Kidney epithelial cell (primary cell): ENCODE measurements at places on chromosomes 5 and 9. TPM values are rescaled to one million over a fixed set of nuclear protein-coding genes. Genes with fewer than 3 reads are reported as not detected.
A peak's percentile ranks its signal among the peaks of the same experiment; 100 is the strongest.

The PRLR gene
- total RNA-seq = 1.8 and 3.8 TPM in 2 replicates

The IL7R gene
- total RNA-seq = 1.6 and 4.0 TPM in 2 replicates

- DNase-seq = no peak
Measured at GRCh38 chr5:127757576-127757975, 54.4 kb downstream of the CCDC192 start.

DNA sequence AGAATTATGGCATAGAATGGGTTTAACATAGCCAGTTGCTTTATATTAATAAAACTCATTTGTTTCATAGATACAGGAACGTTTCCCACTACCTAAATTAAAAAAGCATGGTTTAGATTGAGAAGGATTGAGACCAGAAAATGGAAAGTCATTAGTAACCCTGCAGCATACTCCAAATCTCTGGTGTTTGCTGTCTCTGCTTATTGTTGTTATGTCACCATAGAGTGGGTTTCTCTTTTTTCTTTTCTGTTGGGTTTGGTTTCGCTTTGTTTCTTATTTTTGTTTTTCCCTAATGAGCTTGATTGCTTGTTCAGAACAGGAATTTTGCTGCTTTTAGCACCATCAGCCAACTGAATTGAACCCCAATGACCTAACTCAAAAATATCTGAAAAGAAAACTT lies 1034.8 kb downstream of the MAT2B start:
- no peak for DNase-seq

DNA sequence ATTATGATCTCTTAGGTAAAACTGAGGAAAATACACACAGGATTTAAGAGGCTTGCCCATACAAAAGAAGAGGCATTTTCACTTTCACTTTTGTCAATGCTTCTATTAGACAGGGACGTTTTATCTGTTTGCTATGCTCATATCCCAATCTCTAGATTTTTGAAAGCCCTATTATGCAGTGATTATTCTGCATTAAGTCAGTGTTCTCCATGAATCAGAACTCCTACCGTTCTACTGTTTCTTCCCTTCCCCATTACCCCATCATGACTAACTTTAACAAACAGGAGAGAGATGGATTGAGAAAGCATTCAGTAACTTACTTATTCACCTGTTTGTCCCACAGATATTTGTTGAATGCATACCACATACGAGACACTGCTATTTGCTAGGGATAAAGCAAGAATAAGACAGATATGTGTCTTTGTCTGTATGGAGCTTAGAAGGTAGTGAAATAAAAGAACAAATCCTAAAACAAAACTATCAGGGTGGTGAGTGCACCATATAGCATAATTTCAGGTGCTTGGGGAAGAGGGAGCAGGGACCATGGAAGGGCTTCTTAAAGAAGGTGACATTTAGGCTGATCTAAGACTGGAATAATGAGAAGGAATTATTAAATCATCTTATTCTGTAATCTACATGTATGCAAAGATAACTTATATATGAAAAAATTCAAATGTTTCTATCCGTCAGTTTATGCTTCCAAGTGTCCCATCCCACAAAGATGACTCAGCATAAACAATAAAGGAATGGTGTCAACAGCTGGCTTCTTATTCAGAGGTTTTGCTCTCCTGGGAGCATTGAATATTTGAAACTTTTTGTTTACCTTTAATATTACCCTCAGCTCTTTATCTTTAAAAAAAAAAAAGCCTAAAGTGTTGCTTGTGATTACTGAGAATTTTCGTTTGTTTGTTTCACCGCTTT lies 328.1 kb downstream of the HINT1 start:
- no peak for DNase-seq

- DNase-seq = no peak
Measured at GRCh38 chr9:135328485-135329417, 150.8 kb upstream of the PPP1R26 start.

DNA sequence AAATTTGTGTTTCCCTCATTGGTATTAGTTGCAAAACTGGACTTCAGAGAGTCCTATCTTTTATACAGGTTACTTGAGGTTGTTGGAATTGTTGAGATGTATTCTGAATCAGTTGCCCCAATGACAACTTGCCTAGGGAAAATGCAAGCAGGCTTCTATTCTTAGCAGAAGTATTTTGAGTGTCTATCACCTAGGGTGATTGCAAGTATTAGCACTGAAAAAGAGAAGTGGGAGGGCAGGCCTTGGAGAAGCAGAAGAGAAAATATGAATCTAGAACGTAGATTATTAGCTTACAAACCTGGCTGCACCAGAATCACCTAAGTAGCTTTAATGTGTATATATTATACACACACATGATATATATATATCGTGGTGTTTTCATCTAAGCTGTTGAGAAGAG lies 43.2 kb downstream of the ADAMTS12 start:
- no peak for DNase-seq

DNA sequence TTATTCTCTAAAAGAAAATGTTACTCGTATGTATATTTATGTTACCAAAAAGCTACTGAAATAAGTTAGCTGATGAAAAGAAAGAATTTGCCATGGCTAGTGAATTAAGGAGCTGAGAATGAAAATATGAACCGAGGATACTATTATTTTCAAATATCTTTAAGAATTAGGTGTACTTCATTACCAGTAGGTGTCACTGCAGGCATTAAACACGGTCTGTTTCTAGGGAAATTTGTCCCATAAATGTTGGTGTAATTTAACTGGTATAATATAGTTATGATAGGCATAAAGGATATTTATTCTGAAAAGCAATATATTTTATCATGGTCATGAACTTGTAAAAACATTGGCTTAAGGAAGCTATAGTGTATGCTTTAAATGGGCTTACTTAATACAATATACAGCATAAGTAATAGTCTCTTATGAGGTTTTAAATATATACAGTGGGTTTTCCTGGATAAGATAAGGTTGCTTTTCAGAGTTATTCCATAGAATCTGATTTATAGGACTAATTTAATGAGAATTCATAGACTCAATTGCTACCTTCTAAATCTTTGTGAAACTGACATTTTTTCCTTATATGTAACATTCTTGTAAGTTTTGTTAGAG lies 72.4 kb upstream of the MPDZ start:
- peak; percentile 1 for DNase-seq

GRCh38 chr9:130939405-130940026 lies 469 bp upstream of the FIBCD1 start:
- DNase-seq = no peak
